ENCODE measurements at places on chromosomes 16 and 17.
A peak's percentile ranks its signal among the peaks of the same experiment; 100 is the strongest.

- DNase-seq: no peak
Observed at GRCh38 chr17:18233803-18234518, 8.5 kb downstream of the LLGL1 start.

GRCh38 chr17:3554440-3554839 is 3.2 kb downstream of the TRPV3 start:
- no peak for DNase-seq

- DNase-seq: peak; percentile 46
Observed at GRCh38 chr17:56697190-56697589, 103.7 kb downstream of the NOG start.

DNA sequence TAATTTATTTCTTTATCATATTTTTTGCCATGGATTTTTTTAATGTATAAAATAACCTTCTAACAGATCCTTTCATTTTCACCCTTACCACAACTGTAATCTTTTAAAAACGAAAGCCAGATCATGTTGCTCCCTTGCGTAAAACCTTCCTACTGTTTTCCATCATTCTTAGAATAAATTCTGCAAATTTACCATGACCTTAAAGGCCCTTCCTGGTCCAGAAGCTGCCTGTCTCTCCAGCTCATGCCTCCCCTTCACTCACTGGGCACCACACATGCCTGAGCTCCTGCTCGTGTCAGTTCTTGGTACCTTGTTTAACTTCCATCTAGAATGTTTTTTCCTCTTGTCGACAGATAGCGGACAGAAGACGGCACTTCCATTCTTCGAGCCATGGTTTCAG is 245.0 kb upstream of the CDH5 start:
- DNase-seq: no peak

DNA sequence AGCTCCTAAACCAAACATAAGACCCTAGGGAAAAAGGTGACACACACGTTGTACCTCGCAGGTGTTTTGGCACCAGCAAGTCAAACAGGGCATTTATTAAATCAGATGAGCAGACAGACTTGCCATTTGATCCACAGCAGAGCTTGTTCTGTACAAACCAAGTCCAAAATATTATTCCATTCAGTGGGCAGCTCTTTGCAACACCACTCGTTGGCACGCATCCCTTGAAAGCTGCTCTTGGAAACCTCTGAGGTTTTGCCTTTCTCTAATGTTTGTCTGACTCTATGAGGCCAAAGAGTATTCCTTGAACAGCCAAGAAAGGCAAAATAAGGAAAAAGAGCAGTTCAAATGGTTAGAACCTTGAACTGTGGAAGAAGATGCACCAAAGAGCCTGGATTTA is 12.7 kb downstream of the TMEM100 start:
- no peak for DNase-seq

DNA sequence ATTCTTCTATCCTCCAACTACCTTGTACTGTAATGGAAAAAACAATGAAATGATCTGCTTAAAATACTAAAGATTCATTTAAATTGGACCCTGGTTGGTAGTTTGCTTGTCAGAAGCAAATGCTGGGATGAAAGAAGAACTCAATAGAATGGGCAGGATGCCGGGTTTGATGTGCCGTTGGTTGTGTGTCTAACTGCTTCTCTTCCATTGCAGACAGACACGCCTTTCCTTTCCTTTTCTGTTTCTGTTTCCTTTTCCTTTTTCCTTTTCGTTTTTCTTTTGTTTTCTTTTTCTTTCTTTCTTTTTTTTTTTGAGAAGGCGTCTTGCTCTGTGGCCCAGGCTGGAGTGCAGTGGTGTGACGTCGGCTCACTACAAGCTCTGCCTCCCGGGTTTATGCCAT is 64.6 kb downstream of the PLCG2 start:
- no peak for DNase-seq

DNA sequence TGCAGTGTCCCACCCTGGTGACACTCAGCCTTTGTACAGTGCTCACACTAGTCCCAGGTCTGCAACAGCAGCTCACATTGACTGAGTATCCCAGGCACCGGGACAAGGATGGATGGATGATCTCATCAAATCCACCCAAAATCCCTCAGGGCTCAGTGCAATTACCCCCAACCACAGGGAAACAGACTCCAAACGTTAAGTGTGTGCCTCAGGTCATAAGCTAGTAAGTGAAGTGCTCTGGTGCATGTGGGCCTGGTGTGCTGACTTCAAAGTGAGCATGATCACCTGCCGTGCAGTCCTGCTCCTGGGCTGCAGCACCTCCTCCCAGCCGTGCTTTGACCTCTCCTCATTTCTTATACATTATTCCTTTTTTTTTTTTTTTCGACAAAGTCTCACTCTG is 31.2 kb upstream of the CD300E start:
- DNase-seq: no peak

DNA sequence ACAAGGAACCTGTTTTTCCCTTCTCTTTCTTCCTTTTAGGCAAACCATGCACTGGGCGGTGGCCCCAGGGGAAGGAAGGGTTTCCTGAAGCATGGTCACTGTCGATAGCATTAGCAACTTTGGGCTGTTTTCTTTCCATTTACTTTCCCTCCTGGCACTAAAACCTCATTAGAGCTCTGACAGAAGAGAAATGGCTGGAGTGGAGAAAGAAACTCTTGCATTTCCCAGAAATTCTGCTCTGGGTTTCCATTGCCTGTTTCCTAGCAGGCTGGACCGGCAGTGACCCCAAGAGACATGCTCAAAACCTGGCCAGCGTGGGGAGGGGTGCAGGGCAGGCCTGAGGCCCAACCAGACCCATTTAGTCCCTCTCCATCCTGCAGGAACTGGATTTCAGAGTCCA is 230.7 kb upstream of the CCL2 start:
- no peak for DNase-seq

DNA sequence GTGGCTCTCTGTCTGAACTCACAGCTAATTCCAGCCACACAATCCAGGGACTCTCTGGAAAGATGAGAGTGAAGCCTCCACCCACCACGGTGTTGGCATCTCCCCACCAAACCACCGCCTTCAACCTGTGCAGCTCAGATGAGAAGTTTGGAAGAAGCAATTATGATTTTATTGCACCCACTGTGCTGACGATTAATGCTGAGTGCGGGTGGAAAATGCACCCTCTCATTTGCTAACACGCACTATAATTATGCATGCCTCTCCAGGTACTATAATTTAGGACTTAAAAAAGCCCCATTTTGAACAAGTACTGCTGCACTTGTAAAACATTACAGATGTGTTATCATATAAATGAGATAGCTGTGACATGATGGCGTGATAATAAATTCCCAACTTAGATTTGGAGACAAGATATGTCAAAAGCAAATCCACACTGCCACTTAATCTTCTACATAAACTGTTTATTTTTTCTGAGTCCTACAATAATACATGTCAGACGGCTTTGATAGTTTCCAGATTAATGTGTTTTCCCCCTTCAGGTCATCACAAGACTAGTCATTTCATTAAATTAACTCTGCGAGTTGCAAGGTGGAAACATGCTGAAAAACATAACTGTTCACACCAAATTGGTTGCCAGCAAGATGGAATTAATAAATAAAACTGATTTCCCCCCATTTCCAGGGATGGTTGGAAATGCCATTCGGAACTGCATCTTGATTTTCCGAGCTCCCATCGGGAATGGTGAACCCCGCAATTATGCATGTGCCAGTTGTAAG is 466.5 kb upstream of the MAF start:
- DNase-seq: no peak

- DNase-seq: no peak
Observed at GRCh38 chr16:12142157-12142556, 165.6 kb downstream of the SNX29 start.

GRCh38 chr17:49076573-49077384 is 55.8 kb upstream of the B4GALNT2 start:
- DNase-seq: peak; percentile 74

- no peak for DNase-seq
Observed at GRCh38 chr17:16929035-16929680, 42.8 kb downstream of the TNFRSF13B start.

DNA sequence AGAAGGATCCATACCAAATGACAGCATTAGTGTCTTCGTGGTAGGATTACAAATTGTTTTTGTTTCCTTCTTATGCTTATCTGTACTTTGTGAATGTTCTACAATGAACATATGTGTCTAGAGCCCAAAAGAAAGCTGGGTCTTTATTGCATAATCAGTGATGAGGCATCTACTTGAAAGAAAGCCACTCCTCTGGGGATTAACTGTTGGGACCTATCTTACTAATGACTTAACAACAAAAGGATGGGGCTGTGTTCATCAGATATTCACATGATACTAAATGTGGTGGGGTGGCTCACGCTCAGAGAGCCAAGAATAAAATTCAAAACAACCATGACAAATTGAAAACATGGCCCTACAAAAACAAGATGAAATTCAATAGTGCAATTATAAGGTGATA is 160.2 kb downstream of the RGS9 start:
- peak; percentile 84 for DNase-seq

- no peak for DNase-seq
Observed at GRCh38 chr16:89924925-89925307, 1.8 kb downstream of the TUBB3 start.

DNA sequence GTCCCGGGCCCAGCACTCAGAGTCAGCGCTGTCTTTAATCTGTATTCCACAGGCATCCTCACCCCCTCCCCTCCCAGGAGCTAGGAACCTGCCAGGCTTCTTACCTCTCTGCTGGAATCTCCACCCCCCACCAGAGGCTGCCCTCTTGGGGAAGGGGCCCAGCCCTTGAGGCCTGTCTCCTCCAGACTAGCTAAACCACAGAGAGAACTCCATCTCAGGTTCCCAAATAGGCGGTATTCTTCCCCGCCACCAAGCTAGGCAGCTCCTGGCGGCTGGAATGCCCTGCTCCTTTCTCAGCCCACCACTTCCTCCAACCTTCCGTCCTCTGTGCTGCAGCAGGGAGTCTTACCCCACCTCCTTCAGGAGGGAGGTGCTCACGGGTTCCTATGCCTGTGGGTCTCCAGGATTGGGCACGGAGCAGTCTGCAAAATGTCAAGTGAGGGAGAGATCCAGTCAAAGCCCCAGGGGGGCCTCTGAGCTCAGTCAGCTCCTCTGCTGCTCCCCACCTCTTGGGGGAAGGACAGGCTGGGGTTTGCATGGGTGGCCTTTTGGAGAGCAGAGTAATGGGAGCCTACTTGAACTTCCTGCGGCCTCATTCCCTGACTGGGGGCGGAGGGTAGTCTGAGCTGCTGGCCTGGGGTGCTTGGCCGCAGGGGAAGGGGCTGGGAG is 55.7 kb downstream of the SREBF1 start:
- DNase-seq: no peak

DNA sequence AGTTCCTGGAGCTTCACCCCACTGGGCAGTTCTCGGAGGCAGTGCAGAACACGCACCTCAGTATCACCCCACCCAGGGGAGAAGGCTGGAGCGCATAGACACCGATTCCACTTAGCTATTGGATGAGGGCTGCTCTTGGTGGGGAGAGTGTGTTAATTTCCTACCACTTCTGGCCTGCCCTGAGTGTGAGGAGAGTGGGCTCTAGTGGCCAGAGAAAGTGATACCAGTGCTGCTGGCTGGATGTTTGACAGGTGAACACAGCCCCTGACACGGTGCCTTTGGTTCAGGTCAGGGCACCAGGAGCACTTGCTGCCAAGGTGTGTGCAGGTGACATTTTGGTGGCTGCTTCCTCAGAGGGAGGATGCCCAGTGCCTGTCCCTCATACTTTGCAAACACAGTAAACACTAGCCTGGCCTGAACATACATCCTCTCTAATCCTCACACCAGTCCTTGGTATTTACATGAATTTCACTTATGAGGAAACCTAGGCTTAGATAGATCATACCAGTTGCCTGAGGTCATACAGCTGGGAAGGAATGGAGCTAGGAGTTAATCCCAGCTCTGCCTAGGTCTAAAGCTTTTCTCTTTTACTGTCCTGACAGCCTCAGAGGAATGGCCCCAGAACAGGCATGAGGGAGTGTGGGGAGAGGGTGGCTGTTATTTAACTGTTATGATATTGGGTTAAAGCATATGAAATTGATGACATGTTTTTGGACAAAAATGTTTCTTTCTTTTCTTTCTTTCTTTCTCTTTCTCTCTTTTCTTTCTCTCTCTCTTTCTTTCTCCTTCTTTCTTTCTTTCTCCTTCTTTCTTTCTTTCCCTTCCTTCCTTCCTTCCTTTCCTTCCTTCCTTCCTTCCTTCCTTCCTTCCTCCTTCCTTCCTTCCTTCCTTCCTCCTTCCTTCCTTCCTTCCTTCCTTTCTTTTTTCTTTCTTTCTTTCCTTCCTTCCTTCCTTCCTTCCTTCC is 21.0 kb upstream of the ITGAX start:
- peak; percentile 6 for DNase-seq

- no peak for DNase-seq
Observed at GRCh38 chr16:53689636-53690035, 14.0 kb downstream of the RPGRIP1L start.

DNA sequence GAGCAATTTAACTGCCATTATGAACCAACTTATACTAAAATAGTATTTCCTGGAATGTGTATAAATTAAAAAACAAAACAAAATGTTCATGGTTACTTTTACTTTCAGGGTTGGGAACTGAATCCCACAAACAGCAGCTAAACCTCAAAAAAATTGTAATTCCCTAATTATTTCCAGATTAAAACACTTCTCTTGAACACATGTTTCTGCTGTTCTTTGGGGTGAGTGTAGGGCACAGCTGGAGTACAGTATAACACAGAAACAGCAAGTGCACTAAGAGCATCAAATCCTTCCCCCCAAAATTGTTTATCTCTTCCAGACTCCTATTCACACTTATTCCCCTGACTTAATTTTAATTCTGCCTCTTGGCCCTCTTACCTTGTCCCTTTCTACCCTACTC is 56.4 kb downstream of the KANSL1 start:
- peak; percentile 71 for DNase-seq

DNA sequence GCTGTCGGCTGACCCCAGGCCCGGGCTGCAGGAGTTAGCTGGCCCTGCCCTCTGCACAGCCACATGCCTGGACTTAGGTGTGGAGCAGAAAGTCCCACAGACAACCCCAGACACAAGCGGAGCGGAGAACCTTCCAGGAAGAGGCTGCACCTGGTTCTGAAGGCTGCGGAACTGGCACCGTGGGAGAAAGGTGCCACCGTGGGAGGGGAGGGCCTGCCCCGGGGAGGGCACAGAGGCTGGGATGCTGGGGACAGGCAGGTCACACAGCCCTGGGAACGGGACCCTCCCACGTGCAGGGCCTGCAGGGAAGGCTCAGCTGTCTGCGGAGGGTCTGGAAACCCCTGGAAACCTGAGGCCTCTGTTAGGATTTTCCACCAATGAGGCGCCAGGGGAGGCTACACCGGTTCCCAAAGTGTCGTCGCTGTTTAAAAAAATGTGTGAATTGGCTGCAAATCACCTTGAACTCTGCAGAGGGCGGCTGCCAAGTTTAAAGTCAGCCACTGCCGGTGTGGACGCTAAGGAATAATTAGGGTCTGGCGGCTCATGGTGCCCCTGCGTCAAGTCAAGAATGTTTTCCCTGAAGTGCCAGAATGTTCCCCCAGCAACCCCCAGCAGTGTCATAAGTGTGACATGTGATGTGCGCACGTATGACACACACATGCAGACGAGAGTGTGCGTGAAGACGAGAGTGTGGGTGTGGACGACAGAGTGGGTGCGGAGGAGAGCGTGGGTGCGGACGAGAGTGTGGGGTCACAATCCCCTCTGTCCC is 50.9 kb upstream of the PABPN1L start:
- no peak for DNase-seq

DNA sequence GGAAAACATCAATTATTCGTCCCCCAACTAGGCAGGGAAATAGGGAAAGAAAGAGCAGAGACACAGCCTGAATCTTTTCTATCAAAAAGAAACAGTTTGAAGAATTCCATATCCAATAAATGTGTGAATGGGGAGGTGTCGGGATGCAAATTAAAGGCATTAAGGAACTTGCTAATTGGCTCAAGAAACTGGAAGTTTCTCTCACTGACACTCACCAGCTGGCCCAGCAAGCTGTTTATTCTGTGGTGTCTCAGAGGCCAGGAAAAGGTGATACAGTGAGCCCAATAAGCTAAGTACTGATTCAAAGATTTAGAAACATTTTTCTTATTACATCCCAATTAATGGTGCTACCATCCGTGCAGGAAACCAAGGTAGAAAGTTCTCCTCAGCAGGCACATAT is 104.4 kb upstream of the CLEC3A start:
- no peak for DNase-seq

Data from AG10803 (cell line).